ENCODE measurements at places on chromosomes 7 and 10. TPM values are rescaled to one million over a fixed set of nuclear protein-coding genes. Genes with fewer than 3 reads are reported as not detected.

- DNase-seq: no peak
Measured at GRCh38 chr7:137916980-137917645, 70.3 kb upstream of the DGKI start.

GRCh38 chr7:157801971-157802675, 465.3 kb downstream of the DNAJB6 start:
- DNase-seq: no peak

DNA sequence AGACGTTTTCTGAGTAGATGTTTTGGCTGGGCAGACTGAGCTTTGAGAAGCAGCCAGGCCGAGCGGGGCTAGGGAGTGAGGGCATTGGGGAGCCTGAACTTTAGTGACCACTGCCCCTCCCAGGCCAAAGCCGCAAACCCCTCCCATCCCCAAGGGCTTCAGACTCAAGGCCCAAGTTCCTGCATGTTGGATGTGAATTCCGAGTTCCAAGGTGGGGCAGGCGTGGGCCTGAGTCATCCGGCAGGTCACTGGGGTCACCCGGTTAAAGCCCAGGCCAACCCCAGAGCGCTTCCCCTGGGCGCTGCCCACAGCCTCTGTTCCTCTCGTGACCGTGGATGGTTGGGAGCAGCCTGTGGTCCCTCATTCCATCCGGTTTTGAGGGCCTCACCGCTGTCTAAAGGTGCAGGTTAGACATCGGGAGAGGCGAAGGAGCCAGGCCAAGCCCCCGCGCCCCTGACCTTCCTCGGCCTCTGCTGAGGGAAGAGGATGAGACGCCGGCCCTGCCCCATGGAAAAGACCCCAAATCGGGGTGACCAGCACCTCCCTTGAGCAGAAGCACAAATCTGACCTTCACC, 6.9 kb upstream of the PDGFA start:
- no peak for DNase-seq

DNA sequence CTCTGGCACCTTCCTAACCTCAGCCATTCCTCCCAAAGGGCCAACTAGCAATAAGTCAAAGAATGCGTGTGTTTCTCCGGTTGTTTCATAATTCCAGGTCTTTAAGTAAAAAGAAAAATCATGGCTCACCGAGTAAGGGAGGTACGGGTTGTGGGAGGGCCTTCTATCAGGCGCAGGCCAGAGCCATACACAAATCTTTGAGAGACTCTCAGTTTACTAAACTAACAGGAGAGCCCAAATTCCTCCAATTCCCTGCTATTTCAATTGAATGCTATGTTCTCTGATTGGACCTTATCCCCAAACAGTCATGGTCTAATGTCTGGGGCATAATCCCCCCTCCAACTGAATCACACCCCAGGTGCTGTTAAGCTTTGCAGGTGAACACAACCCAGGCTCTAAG, 26.2 kb upstream of the SLF2 start:
- DNase-seq: no peak

DNA sequence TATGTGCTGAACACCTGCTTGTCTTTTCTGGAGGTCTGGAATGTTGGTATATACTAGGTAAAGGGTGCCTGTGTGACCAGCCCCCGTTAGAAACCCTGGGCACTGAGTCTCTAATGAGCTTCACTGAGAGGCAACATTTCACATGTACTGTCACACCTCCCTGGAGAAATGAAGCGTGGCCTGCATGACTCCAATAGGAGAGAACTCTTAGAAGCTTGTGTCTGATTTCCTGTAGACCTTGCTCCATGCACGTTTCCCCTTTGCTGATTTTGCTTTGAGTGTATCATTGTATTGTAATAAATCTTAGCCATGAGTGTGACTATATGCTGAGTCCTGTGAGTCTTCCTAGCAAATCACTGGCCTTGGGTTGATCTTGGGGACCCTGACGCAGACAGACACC, 82.8 kb downstream of the PPP1R3C start:
- DNase-seq: no peak

DNA sequence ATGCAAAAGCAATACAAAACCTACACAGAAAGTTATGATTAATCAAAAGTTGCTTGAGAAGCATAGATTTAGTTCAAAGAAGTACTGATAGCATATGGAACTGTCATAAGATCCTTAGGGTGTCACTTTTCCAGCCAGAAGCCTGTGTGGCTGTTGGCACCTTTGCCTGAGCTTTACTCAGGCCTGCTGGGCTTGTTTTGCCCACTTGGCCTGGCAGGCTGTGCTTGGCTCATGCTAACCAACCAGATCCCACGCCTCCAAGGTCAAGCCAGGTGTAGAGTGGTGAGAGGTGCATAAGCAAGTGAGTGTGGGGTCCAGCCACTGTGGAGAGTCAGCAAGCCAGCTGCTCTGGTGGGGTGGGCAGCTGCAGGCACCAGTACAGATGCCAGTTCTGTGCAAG, 12.0 kb upstream of the LIPA start:
- DNase-seq: no peak

DNA sequence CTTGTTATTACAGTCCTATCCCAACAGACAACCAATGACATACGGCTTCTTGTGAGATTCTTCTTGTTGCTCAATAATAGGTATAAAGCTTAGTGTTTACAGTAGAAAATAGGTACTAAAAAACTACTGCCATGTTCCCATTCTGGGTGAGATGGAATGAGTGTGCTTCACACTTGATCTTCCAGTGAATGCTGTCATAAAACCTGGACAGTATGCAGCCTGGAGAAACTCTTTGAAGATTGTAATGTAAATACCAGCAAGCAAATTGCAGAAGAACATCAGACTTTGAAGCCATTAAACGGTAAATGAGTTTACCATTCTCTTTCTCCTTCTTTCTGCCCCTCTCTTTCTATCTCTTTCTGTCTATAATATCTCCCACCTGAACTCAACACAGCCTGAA, 663.7 kb upstream of the COBL start:
- DNase-seq: no peak

DNA sequence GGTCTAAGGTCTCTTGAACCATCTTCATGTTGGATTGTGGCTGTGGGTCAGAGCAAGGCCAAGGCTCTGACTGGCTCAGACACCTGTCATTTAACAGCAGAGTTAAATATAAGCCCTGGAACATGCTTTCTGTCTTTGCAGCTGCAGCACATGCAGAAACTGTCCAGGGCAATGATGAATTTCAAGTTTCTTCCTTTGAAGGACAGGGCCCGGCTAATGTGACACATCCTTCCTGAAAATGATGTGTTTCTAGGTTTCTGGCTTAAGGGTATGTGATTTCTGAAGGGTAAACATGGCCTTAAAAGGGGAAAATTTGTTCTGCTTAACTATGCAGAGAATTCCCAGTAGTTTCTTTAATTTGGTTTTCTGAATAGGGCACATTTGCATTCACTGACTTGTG, 34.0 kb upstream of the SLC35B4 start:
- no peak for DNase-seq

- no peak for DNase-seq
Measured at GRCh38 chr7:116783666-116784318, 78.6 kb upstream of the CAPZA2 start.

GRCh38 chr7:82444220-82444909, 788 bp upstream of the CACNA2D1 start:
- no peak for DNase-seq

DNA sequence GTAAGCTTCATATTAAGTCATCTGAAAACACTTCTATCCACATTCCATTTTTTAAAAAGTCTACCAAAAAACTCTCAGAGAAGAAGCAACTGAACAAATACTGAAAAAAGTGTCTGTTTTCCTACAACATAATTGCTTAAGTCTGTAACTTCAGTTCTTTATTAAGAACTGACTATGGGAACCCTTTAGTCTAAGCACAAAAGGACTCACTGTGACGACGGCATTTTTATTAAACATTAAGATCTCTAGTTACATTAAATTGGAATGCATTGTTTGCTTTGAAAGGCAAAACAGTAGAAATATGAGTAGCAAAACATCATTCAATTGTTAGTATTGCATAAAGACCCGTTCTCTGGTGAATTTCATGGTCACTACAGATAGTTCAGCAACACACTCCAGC, 5.8 kb upstream of the FAM3C start:
- no peak for DNase-seq

DNA sequence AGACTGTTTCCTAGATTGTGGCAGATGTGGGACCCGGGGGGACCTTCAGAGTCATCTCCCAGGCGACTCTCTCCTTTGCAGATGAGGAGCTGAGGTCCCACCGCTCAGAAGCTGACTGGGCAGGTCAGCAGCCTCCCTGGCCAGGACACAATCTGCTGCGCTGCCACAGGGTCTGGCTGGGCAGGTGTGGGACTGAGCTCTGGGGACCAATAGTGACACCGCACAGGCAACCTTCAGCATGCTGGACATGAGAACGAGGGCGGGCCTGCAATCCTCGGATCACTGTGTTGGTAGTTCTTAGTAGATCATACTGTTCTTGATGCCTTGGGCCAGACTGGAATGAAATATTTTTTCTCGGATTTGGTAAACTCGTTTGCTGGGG, 20.5 kb upstream of the CRYGN start:
- no peak for DNase-seq

GRCh38 chr7:221978-222715, 29.8 kb downstream of the FAM20C start:
- no peak for DNase-seq

The ENTPD1 gene
- 108 TPM for total RNA-seq

The ITPRID1 gene
- not detected for total RNA-seq

The DRGX gene
- total RNA-seq: not detected

The HIP1 gene
- 16.7 TPM for total RNA-seq

The ZNF853 gene
- 6.3 TPM for total RNA-seq

The ADCYAP1R1 gene
- total RNA-seq: not detected

The TUBGCP2 gene
- total RNA-seq: 90.3 TPM

The UNCX gene
- total RNA-seq: not detected

The PHKG1 gene
- total RNA-seq: 4.0 TPM
